Activated CD4-positive, alpha-beta T cell treated with anti-CD3 and anti-CD28 coated beads, Interleukin-2, amount 50 U/mL, for 48 hours (primary cell): ENCODE measurements at places on chromosomes 3 and 15.
A peak's percentile ranks its signal among the peaks of the same experiment; 100 is the strongest.

DNA sequence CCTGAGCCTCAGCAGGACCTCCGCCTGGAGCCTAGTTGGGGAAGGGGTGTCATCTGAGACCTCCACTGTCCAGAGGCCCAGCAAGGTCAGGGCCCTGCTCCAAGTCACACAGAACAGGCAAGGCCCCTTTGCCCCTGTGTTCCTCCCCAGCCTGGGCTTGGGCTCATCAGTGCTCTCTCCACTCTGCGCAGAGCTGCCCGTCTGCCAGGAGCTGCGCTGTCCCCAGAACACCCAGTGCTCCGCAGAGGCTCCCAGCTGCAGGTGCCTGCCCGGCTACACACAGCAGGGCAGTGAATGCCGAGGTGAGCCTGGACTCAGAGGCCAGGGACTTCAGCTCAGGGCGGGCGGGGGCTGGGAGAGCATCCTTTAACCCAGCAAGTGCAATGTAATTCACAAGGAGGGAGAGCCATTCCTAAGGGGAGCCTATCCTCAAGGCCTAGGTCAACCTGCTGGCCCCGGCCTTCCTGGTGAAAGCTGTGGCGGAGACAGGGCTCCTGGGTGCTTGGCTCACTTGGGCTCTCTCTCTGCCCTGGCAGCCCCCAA lies 7.7 kb downstream of the STAB1 start:
- DNase-seq: no peak

GRCh38 chr15:74129586-74130154 lies 716 bp upstream of the ISLR2 start:
- peak; percentile 9 for DNase-seq

GRCh38 chr3:11719406-11720303 lies 75.9 kb upstream of the VGLL4 start:
- peak; percentile 80 for DNase-seq

GRCh38 chr3:190504354-190505125 lies 9.3 kb upstream of the IL1RAP start:
- DNase-seq: no peak

- DNase-seq: no peak
Observed at GRCh38 chr3:57862894-57863293, 106.8 kb downstream of the SLMAP start.

DNA sequence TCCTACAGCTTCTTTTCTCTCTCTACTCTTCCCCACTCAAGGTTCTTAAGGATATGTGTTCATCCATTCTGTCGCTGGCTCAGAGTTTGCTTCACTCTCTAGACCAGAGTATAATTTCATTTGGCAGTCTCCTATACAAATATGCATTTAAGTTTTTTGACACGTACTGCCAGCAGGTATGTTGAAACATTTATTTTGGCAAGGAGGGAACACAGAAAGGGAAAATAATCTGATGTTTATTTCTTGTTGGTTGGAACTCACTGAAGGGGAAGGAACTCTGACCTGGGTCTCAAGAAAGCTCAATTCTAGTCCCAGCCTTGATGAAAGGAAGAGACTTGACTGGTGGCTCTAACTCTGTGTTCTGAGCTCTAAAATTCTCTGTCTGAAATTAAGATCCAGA lies 21.6 kb downstream of the FANCD2 start:
- no peak for DNase-seq

GRCh38 chr3:34312684-34313083 lies 514.3 kb downstream of the PDCD6IP start:
- DNase-seq: no peak

DNA sequence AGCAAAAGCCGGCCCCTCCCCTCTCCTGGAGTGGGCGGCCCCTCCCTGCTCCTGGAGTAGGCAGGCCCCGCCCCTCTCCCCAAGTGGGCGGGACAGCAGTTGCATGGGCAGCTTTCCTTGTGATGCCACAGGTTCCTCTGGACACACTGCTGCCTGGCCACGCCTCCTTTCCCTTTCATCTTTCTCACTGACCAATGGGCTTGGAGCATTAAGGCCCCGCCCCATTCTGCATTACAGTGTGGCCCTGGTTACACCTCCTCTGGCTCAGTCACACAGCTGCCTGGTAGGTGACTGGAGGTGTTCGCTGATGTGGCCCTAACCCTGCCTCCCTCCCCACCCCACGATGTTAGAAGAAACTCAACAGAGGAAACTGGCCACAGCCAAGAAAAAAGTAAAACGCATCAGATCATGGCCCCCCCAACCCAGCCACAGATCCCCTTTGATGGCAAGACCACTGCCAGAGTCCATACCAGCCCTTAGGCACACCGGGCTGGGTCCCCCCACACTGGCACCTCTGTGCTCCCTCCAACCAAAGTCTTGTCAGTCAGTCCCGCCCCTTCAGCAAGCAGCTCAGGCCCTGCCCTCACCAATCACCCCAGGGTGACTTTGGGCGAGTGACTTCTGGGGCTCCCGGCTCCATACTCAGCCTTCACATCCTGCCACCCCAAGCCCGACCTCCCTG lies 84.3 kb downstream of the ADAMTS7 start:
- DNase-seq: peak; percentile 19

DNA sequence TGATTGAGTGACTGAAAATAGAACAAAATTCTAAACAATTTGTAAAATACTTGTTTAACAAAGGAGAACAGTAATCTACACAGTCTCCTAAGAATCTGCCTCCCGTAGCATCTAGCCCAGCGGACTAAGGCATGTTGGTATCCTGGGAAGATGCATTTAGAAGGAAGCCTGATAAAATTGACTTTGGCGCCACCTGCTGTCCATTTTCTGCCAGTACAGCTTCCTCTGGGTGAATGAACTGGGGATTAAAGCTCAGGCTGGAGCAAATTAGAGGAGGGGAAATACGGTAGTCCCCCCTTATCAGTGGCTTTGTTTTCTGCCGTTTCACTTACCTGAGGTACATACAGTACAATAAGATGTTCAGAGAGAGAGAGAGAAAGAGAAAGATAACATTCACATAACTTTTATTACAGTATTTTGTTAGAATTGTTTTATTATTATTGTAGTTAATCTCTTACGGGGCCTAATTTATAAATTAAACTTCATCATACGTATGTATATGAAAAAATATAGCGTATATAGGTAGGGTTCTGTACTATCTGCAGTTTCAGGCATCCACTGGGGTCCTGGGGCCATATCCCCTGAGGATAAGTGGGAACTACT lies 191.6 kb downstream of the GAP43 start:
- DNase-seq: peak; percentile 75

DNA sequence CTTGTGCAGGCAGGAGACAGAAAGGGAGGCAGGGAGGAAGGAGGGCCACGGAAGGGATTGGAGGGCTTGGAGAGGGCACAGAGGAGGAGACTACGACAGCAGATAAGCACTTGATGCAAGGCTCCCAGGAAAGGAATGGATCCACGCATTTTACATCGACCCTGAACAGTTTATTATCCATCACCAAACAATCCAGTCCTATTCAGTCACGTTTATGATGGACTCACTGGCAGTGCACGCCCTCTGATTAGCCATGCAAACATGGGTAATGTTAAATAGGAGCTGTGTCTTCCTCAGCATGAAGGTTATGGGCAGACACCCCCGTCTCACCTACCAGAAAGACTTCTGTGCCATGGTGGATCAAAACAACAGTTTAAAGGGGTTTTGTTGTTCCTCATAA lies 80.2 kb upstream of the SNRK start:
- DNase-seq: no peak

- DNase-seq: no peak
Observed at GRCh38 chr3:69072928-69073327, 7.2 kb downstream of the UBA3 start.

DNA sequence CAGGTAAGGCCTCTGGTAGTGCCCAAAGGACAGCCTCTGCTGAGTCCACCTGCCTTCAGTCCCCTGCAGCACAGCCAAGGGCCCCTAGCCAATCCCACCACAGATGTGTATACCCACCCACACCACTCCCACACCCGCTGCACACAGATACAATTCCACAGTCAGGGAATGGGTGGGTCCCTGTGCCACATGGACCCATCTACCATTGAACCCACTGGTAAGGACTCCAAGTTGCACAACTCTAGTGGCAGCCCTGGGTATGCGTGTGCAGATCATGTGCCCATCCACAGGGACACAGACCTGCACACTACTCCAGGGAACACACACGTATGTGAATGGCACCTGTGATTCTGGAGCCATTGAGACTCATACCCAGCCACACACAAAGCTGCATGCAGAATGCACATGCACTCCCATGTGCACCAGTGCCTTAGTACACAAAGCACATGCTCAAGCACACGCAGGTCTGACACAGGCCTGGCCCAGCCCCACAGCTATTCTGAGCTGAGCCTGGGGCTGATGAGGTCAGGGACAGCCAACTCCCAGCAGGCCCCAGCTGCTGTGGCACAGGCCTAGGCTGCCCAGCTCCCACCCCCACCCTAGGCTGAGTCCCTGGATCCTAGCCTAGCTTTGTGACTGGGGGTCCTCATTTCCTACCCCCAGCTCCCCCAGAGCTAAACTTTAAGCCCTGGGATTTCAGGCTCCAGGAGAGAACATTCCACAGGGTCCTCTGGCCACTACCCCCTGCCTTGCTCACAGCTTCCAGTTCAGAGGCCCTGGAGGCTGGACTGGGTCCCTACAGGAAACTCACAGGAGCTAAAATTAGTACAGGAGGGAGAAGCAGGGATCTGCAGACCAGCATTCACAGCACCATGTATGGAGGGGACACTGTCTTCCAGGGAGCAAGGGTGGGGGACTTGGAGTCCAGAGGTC lies 2.7 kb upstream of the ALS2CL start:
- DNase-seq: no peak

GRCh38 chr15:66004618-66005262 lies 135.4 kb downstream of the RAB11A start:
- DNase-seq: peak; percentile 11

DNA sequence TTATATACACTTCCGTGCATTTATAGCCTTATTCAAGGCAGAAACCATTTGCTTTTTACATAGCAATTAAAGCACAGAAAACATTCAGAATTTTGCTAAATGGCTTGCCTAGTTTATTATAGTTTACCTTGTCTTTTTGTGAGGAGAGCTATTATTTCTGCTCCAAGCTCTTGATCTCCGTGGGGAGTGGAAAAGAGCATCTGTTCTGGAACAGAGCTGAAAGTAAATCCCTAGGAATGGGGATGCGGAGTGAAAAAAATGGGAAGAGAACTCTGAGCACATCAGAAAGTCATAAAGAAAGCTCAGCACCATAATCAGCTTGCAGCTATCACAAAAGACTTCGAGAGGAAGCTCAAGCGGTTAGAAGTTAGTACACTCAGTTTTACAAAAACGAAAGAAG lies 1006.7 kb downstream of the ROBO2 start:
- no peak for DNase-seq

- no peak for DNase-seq
Observed at GRCh38 chr15:79505956-79506355, 73.8 kb downstream of the MINAR1 start.
